ENCODE measurements at places on chromosomes 3 and 15.

- no peak for DNase-seq
Measured at GRCh38 chr15:63495780-63496488, 8.5 kb upstream of the USP3 start.

GRCh38 chr3:182787302-182788036 is 5.8 kb upstream of the ATP11B start:
- no peak for DNase-seq

- DNase-seq = no peak
Measured at GRCh38 chr3:9064850-9065249, 101.6 kb upstream of the RAD18 start.

- DNase-seq = no peak
Measured at GRCh38 chr3:2921452-2921851, 188.7 kb downstream of the IL5RA start.

DNA sequence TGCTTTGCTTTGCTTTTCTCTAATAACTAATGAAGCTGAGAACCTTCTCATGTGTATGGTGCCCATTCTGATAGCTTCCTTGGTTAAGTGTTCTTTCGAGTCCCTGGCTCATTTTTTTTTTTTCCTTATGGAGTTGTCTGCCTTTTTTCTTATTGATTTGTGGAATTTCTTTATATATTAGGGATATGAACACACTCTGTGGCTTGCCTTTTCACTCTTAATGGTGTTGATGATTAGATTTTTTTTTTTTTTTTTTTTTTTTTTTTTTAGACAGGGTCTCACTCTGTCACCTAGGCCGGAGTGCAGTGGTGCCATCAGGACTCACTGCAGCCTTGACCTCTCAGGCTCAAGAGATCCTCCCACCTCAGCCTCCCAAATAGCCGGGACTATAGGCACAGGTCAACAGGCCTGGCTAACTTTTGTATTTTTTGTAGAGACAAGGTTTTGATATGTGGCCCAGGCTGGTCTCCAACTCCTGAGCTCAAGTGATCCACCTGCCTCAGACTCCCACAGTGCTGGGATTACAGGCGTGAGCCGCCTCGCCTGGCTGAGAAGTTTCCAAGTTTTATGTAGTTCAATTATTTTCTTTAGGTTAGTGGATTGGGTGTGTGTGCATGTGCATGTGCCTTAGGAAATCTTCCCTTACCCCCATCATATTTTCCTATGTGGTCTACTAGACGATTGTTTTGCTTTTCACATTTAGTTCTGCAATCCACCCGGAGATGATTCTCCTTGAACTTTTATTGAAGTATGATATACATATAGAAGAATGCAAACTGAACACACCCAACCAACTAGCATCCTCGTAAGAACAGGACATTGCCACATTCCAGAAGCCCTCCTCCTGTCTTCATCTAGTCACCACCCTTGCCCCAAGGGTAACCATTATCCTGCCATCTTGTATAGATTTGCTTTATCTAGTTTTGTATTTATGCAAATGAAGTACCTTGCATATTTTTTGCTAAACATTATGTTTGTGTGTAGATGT is 1.7 kb upstream of the SNRPA1 start:
- DNase-seq = no peak

GRCh38 chr3:183563536-183563874 is 8.0 kb upstream of the KLHL6 start:
- DNase-seq = no peak

GRCh38 chr15:49196856-49197255 is 26.8 kb downstream of the GALK2 start:
- DNase-seq = no peak

GRCh38 chr3:123285066-123285465 is 83.3 kb downstream of the SEC22A start:
- DNase-seq = no peak

- DNase-seq = peak; percentile 58
Measured at GRCh38 chr15:77083381-77084160, 12.7 kb upstream of the TSPAN3 start.

DNA sequence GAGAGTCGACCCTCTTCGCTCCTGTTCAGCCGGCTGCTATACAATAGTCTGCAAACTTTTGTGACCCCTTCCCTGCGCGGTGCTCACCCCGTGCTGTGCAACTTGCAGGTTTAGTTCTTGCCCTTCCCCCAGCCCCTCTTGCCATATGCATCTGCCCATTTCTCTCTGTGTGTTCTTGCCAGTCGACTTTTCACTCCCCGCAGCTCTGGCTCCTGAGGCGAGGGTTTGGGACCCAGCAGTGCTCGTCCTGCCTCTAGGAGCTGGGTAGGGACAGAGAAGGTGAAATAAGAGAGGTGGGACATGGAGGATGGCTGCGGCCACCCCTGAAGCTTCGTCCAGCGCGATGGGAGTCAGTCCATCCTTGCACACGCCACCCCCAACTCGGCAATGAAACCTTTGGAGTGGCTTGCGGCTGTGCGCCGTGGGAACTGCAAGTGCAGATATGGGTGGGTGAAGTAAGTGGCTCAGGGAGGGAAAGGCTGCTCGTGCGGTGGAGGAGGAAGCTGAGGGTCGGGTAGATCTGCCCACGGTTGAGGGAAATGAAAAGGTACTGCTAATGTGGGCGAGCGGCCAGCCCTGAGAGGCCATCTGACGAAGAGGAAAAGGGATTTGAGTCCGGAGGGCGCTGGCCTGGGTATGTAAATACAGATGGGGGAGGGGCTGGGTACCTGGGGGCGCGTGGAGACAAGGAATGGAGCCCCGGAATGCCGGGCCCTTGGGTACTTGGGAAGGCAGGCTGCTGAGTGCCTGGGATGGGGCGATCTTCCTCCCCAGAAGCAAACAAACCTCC is 1.0 kb downstream of the LRRC3B start:
- no peak for DNase-seq

- no peak for DNase-seq
Measured at GRCh38 chr3:13276438-13277195, 143.5 kb downstream of the NUP210 start.

- DNase-seq = no peak
Measured at GRCh38 chr3:57018246-57018645, 42.2 kb upstream of the SPATA12 start.

DNA sequence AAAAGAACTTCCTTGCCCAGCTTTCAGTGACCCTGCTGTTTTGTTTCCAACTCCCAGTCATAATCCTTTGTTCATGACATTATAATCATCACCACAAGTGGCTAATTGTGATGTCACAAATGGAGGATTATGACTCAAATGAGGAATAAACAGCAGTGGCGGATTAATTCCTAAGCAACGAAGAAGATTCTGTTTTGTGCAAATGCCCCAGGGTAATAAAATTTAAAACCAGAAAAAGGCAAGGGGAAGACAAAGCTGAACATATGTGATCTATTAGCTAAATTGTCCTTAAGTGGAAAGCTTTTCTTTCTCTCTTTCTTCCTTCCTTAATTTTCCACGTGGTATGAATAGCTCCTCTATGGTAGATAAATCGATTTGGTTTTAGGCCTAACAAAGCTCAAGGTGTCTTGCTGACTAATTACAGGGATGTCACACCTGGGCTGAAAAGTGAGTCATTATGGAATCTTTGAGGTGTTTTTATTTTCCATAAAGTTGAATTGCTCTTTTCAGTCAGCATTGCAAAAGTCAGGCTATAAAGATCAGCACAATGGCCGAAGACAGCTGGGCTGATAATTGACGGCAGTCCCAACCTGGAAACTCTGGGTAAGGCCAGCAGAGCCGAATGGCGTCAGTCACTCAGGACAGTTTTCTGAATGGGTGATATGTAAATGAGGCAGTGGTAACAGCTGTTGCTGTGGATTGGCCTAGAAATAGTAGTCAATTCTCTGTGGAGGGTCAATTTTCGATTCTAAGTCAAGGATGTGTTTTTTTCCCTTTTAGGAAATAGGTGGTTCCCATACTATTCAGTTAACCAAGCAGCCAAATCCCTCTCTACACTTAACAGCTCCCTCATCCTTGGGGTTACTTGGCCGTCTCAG is 121.5 kb downstream of the PTPRG start:
- no peak for DNase-seq

DNA sequence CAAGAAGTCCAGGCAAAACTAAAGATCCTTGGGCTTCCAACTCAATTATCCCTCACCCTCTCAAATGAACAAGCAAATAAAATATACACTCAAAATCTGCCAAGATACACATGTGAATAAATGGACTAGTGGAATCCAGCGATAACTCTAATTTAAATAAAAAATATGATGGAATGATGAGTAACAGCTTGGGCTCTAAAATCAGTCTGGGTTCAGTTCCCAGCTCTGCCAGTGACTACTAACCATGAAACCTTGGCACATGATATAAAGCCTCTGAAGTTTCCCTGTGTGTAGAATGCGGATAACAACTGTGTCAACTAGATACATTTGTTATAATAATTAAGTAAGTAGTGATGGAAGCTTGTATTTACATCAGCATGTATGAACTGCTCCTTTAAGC is 81.3 kb downstream of the CADPS start:
- no peak for DNase-seq

- no peak for DNase-seq
Measured at GRCh38 chr3:22101351-22101750, 350.3 kb upstream of the ZNF385D start.

DNA sequence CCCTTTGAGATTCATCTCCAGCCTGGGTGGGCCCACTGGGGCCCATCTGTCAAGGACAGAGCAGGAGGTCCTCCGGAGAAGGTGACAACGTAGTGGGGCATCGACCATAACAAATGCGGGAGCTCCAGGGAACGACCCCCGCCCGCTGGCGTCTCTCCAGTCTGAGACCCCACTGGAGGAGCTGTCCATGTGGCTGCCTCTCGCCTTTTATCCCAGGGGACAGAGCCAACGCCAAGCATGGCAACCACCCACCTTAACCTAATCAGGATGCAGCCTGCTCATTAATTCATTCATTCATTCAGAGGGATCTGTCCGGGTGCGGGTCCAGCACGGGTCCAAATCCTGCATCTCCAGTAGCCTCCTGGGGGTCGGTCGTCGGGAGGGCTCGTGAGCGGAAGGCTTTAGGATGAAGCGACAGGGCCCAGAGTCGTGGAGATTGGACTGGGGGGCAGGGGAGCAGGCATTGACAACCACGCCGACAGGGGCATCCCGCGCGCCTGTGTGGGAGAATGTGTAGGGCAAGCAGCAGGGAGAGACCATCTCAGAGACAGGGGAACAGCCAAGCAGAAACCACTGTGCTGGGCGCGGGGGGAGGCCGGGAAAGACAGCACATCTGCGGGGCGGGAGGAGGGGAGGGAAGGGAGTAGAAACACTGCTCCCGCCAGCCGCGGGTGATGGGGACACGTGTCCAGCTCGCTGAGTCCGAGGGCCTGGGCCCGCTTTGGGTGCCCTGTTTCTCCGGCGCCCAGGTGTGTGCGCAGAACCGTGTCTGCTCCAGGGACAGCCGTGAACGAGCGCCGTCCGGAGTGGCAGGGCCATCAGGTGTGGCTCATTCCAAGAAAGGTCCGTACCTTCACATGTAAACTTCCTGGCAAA is 1.9 kb downstream of the PIGZ start:
- no peak for DNase-seq

- no peak for DNase-seq
Measured at GRCh38 chr15:33453761-33454160, 143.0 kb downstream of the RYR3 start.

GRCh38 chr3:31391150-31391549 is 141.6 kb upstream of the STT3B start:
- no peak for DNase-seq

GRCh38 chr15:76577879-76578512 is 241.4 kb downstream of the ISL2 start:
- no peak for DNase-seq

- DNase-seq = no peak
Measured at GRCh38 chr3:16452261-16452660, 61.2 kb downstream of the RFTN1 start.

DNA sequence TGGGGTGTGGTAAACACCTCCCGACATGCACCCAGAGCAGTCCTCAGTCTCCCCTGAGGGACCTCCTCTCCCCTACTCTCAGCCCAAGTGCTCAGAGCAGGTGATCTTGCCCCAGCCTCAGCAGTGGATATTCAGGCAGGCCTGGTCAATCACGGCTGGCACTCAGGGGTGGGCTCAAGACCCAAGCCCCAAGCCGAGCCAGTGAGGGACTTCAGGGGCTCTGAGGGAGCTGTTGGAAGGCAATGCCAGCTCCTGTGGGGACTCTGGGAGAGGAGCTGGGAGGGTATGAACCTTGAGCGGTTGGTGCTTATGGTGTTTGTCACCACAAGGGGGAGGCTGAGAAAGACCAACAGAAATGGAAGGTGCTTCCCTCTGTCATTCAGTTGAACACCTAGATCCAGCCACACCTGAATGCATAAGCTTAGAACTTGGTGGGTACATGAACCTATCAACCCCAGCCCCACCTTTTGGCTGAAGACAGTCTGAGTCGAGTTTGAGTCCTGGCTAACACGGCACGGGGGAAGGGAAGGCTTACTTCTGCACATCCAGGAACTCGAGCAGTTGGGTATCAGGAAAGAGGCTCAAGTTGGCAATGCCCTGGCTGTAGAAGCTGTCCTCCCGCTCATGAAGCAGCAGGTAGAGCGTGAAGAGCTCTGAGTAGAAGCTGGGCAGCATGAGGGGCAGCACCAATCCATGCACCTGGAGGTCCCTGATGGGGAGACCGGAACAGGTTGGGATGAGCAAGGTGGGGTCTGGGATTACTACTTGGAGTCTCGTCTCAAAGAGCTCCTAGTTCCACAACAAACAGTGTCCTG is 19.2 kb downstream of the ALS2CL start:
- DNase-seq = no peak

Measured in T-cell (primary cell).